ENCODE measurements at places on chromosomes 4 and X.

DNA sequence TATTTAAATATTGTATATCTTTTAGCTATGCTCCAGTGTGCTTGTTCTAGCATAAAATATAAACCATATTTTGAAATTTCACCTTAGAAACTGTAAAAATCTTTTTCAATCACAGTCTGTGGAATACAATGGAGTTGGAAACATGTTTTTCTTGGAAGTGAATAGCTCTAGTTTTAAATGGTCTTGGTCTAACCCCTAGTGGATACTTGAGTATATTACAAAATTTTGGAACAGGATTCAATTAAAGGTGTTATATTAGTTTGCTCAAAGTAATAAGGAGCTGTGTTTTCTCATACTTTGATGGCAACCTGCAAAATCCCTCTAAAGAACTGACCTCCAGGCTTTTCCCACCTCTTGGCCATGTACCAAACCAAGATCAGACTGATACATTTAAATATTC is 48.2 kb downstream of the STK26 start:
- DNase-seq, result no peak

GRCh38 chrX:54714424-54714823 is 83.6 kb downstream of the ITIH6 start:
- no peak for DNase-seq

GRCh38 chrX:20529301-20529700 is 262.6 kb upstream of the RPS6KA3 start:
- DNase-seq, result no peak

- no peak for DNase-seq
Measured at GRCh38 chrX:151227627-151228026, 51.2 kb downstream of the GPR50 start.

- DNase-seq, result no peak
Measured at GRCh38 chr4:23365086-23365485, 524.8 kb downstream of the PPARGC1A start.

DNA sequence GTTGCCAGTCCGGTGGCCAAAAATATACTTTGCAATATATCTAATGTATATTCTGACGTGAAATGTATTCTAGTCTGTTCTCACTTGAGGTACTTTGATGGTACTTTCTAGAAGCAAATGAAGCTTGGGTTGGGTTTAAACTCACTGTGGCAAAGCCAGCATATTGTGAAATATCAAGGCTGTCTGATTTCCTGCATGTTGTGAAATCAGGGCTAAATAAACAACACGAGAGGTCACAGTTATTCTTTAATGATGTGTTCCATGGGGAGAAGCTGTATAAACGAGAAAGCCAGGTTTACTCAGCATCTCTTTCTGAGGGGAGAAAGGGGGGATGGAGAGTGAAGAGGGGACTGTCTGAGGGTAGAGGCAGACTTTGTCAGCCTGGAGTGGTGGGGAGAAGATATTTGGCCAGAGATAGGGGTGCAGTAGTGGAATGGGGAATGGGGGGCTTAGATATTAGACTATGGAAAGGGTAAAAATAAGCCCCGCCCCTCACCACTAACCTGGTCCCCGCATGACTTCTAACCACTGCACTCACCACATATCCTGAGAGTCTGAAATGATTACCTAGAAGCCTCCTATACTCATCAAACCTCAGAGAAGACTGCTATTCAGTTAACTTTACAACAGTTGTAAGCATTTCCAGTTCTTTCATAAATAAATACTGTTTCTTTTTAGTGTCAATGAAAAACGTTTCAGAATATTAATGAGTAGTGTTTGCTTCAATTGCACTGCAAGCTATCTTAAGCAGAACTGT is 5.9 kb upstream of the SCARB2 start:
- DNase-seq, result no peak

GRCh38 chrX:54746928-54747327 is 51.1 kb downstream of the ITIH6 start:
- no peak for DNase-seq

- DNase-seq, result no peak
Measured at GRCh38 chr4:13876131-13876530, 248.6 kb upstream of the BOD1L1 start.

All from cerebellar nuclear complex (tissue), 1 donor.